Mesothelial cell of epicardium (in vitro differentiated cells): ENCODE measurements at places on chromosomes 13 and 19. TPM values are rescaled to one million over a fixed set of nuclear protein-coding genes. Genes with fewer than 3 reads are reported as not detected.

GRCh38 chr13:95530178-95530577 is 22.3 kb upstream of the CLDN10 start:
- no peaks in the 10 kb centered on the region for H3K36me3 ChIP-seq
- no peaks in the 10 kb centered on the region for H3K27me3 ChIP-seq
- DNase-seq = no peak

DNA sequence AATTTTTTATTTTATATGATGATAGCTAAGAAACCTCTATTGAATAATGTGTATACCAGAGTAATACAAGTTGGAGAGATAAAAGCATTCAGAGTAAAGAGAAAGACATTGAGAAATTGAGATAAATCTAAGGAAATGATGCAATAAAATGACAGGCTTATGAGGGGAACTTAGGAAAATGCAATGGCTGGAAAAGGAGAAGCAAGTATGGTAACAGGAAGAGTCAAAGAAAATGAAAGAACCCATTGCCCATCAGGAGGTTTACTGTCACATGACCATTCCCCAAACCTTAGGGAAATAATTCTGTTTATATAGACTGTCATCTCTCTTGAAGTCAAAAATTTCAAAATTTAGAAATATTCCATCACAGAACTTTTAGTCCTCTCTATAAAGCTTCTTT is 808.0 kb upstream of the PRR20A start:
- H3K27me3 ChIP-seq = no peaks in the 10 kb centered on the region
- no peak overlapping the region for H3K4me3 ChIP-seq
- H3K36me3 ChIP-seq = no peaks in the 10 kb centered on the region
- H3K4me1 ChIP-seq = no peaks in the 10 kb centered on the region
- DNase-seq = no peak

GRCh38 chr13:32075170-32075851 is 43.7 kb downstream of the FRY start:
- H3K36me3 ChIP-seq = peaks cover 4% of the 10 kb centered on the region
- DNase-seq = no peak
- H3K27ac ChIP-seq = no peak overlapping the region
- H3K27me3 ChIP-seq = no peaks in the 10 kb centered on the region
- H3K4me1 ChIP-seq = peaks cover 11% of the 10 kb centered on the region

DNA sequence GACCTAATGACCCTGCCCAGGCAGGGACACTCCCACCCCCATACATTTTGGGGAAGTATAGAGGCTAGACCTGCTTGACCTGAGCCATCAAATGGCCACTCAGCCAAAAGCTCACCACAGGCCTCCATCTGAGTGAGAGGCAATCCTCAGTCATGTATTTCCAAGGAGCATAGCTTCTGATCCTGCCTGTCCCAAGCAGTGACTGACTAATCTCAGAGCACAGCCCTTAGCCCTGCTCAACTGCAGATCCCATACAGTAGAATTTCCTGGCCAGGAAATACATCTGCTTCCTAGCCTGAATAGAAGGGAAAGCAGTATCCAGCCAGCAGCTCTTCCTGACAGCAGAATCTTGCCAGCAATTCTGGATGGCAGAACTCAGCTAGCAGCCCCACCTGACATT is 880.6 kb upstream of the GPC6 start:
- DNase-seq = no peak
- peaks cover 5% of the 10 kb centered on the region for H3K4me1 ChIP-seq
- no peak overlapping the region for H3K27ac ChIP-seq
- no peak overlapping the region for H3K4me3 ChIP-seq
- no peaks in the 10 kb centered on the region for H3K36me3 ChIP-seq

- H3K27me3 ChIP-seq = no peaks in the 10 kb centered on the region
- H3K4me1 ChIP-seq = no peaks in the 10 kb centered on the region
- no peak for DNase-seq
- H3K36me3 ChIP-seq = peaks cover 16% of the 10 kb centered on the region
- no peak overlapping the region for H3K4me3 ChIP-seq
Measured at GRCh38 chr19:3194106-3195087, 8.7 kb downstream of the NCLN start.

C1QTNF9 gene
- not detected in 3 replicates for total RNA-seq

SOX1 gene
- not detected in 3 replicates for total RNA-seq

GRCh38 chr13:69903081-69903480 is 204.5 kb upstream of the ATXN8OS start:
- no peaks in the 10 kb centered on the region for H3K27me3 ChIP-seq
- H3K4me3 ChIP-seq = no peak overlapping the region
- no peaks in the 10 kb centered on the region for H3K36me3 ChIP-seq
- peaks cover 12% of the 10 kb centered on the region for H3K4me1 ChIP-seq
- DNase-seq = no peak
- H3K27ac ChIP-seq = no peak overlapping the region

DNA sequence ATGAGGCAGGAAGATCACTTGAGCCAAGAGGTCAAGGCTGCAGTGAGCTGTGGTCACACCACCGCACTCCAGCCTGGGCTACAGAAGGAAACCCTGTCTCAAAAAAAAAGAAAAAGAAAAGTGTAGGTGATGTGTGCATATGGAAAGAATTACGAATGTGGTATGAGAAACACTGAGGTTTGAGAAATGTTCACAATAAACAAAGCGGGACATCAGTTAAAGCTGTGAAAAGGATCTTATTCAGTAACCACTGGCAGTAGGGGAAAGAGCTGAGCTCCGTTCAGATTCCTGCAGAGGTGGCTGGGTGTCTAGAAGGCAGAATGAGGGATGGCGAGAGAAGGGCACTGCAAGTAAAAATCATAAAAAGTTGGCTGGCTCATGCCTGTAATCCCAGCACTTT is 4.1 kb upstream of the IGSF23 start:
- DNase-seq = no peak
- peaks cover 12% of the 10 kb centered on the region for H3K4me1 ChIP-seq
- H3K36me3 ChIP-seq = no peaks in the 10 kb centered on the region
- H3K27ac ChIP-seq = no peak overlapping the region
- peaks cover 4% of the 10 kb centered on the region for H3K27me3 ChIP-seq

GRCh38 chr19:40754611-40755247 is 3.7 kb downstream of the SNRPA start:
- peak overlapping the region; percentile 96 for H3K27ac ChIP-seq
- DNase-seq = no peak
- H3K4me3 ChIP-seq = peak overlapping the region; percentile 51
- no peaks in the 10 kb centered on the region for H3K27me3 ChIP-seq

DNA sequence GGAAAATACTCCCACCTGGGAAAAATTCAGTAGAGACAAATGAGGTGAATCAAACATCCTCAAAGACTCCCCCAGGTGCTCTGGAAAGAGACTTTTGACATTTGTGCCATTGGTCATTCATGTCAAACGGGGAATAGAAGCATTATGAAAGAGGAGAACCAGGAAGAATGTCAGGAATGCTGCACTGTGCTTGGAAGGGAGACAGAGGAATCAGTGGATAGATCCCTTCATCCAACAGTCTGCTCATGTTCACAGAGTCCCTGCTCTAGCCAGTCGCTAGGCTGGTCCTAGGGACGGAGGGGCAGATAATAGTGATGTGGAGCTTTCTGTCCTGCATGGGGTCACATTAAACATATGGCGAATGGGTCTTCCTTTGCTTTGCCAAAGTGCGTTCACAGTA is 384.4 kb downstream of the FGF9 start:
- no peak overlapping the region for H3K4me3 ChIP-seq
- no peaks in the 10 kb centered on the region for H3K36me3 ChIP-seq
- no peak for DNase-seq

DNA sequence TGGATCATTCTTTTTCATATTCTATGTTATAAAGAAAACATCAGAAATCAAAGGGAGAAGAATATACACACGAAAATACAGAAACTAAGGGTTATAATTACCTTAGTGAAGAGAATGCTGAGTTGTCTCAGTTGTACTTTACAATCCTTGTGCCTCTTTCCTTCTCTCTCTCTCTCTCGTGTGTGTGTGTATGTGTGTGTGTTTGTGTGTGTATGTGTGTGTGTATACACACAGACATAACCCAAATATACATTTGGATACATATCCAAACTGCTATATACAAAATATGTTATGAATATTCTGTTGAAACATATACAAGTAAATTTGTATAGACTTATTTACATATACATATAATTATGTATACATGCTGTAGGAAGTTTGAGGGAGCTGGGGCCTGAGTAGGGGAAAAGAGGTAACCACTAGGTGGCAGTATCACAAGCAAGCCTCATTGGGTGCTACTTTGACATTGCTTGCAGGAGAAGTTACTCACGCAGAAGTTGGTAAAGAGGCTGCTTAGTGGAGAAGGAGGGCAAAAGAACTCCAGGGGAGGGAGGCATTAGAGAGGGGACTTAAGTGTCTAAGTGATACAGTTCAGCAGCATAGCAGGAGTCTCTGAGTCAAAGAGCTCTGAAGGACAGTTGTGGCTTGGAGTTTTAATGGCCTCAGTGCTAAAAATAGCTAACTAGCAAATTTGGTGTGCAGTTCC is 465.1 kb upstream of the PCDH20 start:
- peaks cover 2% of the 10 kb centered on the region for H3K27me3 ChIP-seq
- H3K4me1 ChIP-seq = peaks cover 6% of the 10 kb centered on the region
- DNase-seq = no peak

GRCh38 chr13:53138376-53139036 is 109.9 kb downstream of the OLFM4 start:
- no peaks in the 10 kb centered on the region for H3K27me3 ChIP-seq
- H3K36me3 ChIP-seq = no peaks in the 10 kb centered on the region
- no peak overlapping the region for H3K4me3 ChIP-seq
- peak overlapping the region; percentile 63 for H3K27ac ChIP-seq
- no peaks in the 10 kb centered on the region for H3K4me1 ChIP-seq

GRCh38 chr19:52946322-52947310 is 16.1 kb downstream of the ZNF816 start:
- H3K4me3 ChIP-seq = peak overlapping the region; percentile 51
- H3K36me3 ChIP-seq = peaks cover 40% of the 10 kb centered on the region
- peaks cover 27% of the 10 kb centered on the region for H3K4me1 ChIP-seq
- no peak for DNase-seq

TMEM38A gene
- total RNA-seq = 5.7 to 7.8 TPM (median 5.9 TPM) in 3 replicates

NKG7 gene
- total RNA-seq = not detected in 3 replicates

- H3K27me3 ChIP-seq = no peaks in the 10 kb centered on the region
- H3K4me1 ChIP-seq = peaks cover 14% of the 10 kb centered on the region
- peak overlapping the region; percentile 78 for H3K4me3 ChIP-seq
Measured at GRCh38 chr19:14089662-14090508, 666 bp downstream of the SAMD1 start.

CCNE1 gene
- total RNA-seq = 13.7 to 14.9 TPM (median 14.7 TPM) in 3 replicates

LMTK3 gene
- total RNA-seq = 19.4 to 21.3 TPM (median 20.4 TPM) in 3 replicates

NOTCH3 gene
- total RNA-seq = 192 to 204 TPM (median 192 TPM) in 3 replicates

DNA sequence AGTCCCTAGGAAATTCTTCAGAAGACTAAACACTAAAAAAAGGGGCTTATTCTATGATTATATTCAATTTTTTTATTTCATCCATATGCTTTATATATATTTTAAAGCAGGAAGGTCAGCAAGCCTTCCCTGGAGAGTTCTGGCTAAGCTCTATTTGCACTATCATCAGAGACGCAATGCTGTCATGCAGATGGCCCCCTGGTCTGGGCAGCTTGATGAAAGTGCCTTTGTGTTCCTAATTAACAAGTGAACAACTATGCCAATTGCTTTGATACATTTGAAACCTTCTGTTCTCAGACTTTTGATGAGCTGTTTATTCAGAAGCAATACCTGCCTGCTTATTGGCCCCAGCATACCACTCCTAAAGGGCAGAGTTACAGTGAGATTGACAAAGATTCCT is 1344.6 kb downstream of the OLFM4 start:
- peaks cover 6% of the 10 kb centered on the region for H3K36me3 ChIP-seq
- peaks cover 2% of the 10 kb centered on the region for H3K4me1 ChIP-seq
- no peaks in the 10 kb centered on the region for H3K27me3 ChIP-seq
- no peak overlapping the region for H3K27ac ChIP-seq
- H3K4me3 ChIP-seq = no peak overlapping the region

DNA sequence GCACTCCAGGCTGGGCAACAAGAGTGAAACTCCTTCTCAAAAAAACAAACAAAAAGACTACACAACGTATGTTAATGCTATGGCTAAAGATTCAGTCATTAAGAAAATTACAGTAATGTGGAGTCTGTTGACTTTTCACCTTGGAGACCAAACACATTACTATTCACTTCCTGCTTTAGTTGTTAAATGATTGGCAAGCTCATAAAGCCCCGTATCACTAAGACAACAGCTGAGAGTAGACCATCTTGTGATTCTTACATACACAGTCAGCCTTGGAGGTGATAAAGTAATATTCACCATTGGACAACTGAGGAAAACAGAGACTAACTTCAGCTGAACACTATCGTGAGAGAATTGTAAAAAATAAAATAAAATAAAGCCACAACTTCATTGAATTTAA is 86.5 kb downstream of the KCTD12 start:
- no peak overlapping the region for H3K4me3 ChIP-seq
- no peak for DNase-seq
- no peaks in the 10 kb centered on the region for H3K27me3 ChIP-seq
- H3K36me3 ChIP-seq = no peaks in the 10 kb centered on the region
- no peak overlapping the region for H3K27ac ChIP-seq

- peaks cover 41% of the 10 kb centered on the region for H3K4me1 ChIP-seq
- H3K36me3 ChIP-seq = peaks cover 4% of the 10 kb centered on the region
- H3K27me3 ChIP-seq = no peaks in the 10 kb centered on the region
Measured at GRCh38 chr19:42245231-42245630, 2.8 kb upstream of the GSK3A start.

DNA sequence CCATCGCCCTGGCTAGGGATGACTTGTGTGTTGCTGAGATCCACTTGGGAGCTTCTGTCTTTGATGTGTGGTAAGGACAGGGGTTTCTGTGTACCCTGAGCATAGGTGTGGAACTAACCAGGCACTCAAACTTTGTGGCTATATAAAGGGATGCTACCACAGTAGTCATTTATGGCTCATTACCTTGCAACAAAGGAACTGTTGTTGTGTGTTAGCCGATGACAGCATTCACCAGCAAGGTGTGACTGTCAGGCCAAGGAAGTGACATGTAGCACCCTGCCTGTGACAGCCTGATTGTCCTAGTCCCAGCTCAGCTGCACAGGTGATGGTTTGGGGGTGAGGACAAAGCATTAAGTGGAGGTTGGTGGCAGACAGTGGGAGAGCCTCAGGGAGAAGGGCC is 73.6 kb downstream of the COG3 start:
- H3K4me1 ChIP-seq = no peaks in the 10 kb centered on the region
- DNase-seq = no peak
- H3K27ac ChIP-seq = no peak overlapping the region
- no peaks in the 10 kb centered on the region for H3K27me3 ChIP-seq
- H3K4me3 ChIP-seq = no peak overlapping the region
- peaks cover 8% of the 10 kb centered on the region for H3K36me3 ChIP-seq
